ENCODE measurements at places on chromosomes 1 and 21.

DNA sequence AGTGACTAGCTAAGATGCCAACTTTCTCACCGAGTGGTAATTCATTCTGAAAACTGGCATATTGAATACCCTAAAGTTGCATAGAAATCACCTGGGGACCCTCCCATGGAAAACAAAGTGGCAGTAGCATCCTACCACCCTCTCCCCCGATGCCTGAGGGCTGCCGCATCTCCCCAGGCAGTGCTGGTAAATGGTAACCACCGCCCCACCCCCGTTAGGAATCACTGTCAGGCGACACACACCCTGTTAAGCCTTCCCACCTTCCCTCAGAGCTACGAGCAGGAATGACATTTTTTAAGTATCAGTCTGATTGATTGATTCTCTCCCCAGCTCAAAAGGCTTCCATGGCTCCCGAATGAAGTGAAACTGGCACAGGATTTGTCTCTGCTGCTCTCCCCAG, 28.3 kb downstream of the TMPRSS2 start:
- no peak for DNase-seq

- DNase-seq = no peak
Measured at GRCh38 chr1:94329276-94329675, 88.9 kb upstream of the ABCD3 start.

DNA sequence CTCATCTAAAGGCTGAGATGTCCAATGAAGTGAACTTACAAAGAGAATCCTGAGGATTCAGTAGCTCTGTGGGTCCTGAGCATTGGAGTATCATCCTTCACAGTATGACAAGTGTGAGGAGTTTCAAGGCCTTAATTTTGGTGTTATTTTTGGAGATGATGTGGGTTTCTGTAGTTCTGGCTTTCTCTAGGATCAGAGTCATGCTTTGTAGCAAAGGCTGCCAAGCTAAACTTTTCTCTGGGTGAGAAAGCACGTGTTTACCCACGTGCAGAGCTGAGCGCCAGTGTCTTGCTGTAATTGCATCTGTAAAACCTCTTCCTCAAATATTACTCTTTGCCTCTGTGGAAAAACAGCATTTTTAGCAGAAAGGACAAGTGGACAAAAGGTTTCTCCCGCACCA, 387.8 kb upstream of the LYPLAL1 start:
- DNase-seq = no peak

- DNase-seq = no peak
Measured at GRCh38 chr1:77825131-77825709, 45.8 kb downstream of the MIGA1 start.

DNA sequence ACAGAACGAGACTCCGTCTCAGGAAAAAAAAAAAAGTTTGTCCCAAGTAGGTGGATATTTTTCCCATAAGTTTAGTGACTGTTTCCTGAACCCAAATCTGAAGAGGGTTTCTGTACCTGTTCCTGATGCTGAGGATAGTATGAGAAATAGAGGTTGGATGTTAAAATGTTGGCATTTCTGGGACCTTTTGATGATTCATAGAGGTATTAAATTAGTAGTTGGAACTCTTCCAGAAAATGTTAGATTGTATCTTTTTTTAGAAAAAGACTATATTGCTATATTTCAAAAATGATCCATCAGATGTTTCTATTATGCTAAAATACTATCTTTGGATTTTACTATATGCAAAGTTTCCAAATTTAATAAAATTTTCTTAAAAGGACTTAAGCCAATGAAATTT, 2.9 kb upstream of the CENPL start:
- no peak for DNase-seq

- DNase-seq = no peak
Measured at GRCh38 chr1:38084700-38085099, 38.1 kb upstream of the POU3F1 start.

GRCh38 chr1:217721692-217722091, 90.5 kb downstream of the SPATA17 start:
- no peak for DNase-seq

GRCh38 chr1:61290525-61290924, 208.2 kb downstream of the NFIA start:
- DNase-seq = no peak

Measured in NCI-H1930 (cell line).